ENCODE measurements at places on chromosomes 5 and 9.

GRCh38 chr9:133129001-133129795, 8.2 kb upstream of the RALGDS start:
- no peak for DNase-seq

DNA sequence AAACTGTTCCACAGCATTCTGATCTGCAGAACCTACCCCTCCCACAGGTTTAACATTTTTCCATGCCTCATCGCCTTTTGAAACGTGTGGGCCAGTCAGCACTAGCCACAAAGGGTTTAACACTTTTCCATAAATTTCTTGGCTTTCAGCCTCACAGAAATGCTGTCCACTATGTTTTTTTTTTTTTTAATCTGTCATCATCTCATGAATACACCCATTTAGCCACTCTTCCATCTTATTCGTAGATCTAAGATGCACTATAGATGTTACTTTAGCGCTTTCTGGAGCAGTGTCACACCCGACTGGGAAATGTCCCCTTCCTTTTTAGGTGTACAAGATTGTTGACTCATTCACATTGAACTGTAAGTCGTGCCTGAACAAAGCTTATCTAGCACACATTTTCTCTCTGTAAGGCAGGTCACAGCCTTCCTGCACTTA, 62.3 kb downstream of the GCNT1 start:
- DNase-seq = peak; percentile 87

GRCh38 chr5:121171834-121172233, 679.8 kb upstream of the FTMT start:
- no peak for DNase-seq

GRCh38 chr9:19809422-19810269, 20.8 kb upstream of the SLC24A2 start:
- no peak for DNase-seq

- DNase-seq = no peak
These were observed 23.7 kb upstream of the MINAR2 start for GRCh38 chr5:129724222-129724621.

DNA sequence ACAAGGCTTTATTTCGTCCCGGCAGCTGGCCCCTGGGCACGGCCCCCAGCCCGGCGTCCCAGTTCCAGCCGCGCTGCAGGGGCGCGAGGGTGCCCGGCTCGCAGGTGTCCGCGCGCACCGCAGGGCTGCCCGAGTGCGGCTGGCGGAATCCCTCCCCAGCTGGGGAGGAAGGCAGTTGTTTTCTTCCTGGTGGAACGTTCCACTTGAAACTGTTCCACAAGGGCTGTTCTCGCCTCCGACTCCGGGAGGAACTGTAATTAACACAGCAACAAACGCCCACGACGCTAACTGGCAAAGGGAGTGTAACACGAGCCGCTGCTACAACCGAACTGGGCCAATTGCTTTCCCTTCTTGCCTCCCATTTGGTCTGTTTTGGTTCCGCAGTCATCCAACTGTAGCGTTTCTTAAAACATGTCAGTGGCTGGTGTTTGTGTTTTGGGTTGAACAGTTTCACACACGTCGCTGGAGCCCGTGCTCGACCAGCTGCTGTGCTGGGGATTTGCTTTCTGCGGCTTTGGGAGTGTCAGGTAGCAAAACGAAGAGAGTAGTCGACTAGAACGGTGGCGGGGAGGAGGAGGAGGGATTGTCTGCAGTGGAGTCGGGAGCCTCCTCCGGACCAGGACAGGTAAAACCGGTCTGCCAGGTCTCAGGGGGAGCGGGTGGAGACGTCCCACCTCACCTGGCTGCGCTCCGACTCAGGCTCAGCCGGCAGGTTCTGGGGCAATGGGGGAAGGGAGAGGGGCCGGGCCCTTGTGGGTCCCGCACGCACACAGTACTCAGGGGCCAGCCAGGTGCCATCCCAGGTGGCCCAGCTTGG, 131.6 kb upstream of the NIPBL start:
- DNase-seq = peak; percentile 84

Data from bronchial epithelial cell (primary cell).